Activated naive CD4-positive, alpha-beta T cell (primary cell): ENCODE measurements at places on chromosomes 3 and 15.
A peak's percentile ranks its signal among the peaks of the same experiment; 100 is the strongest.

DNA sequence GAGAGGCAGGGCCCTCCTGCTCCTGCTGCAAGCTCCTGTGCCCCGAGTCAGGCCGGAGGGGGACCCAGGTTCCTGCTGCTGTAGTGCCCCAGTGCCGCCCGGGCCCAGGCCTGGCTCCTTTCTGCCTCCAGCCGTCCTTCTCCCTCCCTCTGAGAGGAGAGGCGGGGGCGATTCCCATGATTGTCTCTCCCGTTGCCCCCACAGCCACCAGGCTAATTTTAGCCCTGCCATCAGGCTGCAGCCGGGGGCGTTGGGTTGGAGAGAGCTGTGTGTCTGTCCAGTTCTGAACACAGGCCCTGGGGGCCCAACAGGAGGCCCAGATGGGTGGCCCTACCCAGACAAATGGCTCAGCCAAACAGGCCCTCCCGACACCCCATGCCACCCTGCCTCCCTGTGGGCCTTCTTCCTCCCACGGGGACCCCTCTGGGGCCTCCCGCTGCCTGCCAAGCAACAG lies 214.8 kb downstream of the TBC1D2B start:
- DNase-seq: no peak

DNA sequence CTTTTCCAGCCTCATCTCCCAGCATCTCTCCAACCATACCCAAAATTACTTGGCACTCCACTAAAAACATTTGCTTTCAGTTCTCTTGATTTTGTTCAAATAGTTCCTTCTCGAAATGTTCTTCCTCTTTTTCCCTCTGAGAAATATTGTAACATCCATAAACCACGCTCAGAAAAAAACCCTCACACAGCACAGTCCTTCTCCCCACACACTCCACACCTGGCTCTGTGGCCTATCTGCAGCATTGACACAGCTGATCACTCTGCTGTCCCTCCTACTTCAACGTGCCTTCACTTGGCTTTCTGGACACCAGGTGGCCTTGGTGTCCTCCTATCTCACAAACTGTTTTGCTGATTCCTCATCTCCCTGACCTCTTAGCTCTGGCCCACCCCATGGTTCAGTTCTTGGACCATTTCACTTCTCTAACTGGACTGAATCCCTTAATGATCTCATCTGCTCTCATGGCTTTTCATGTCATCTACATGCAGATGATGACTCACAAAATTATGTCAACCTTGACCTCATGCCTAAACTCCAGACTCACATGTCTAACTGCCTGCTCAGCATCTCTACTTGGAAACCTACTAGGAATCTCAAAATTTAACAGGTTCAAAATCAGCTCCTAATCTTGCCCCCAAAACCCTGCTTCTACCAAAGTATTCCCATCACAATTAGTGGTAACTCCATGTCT lies 93.3 kb downstream of the TRIM42 start:
- no peak for DNase-seq

DNA sequence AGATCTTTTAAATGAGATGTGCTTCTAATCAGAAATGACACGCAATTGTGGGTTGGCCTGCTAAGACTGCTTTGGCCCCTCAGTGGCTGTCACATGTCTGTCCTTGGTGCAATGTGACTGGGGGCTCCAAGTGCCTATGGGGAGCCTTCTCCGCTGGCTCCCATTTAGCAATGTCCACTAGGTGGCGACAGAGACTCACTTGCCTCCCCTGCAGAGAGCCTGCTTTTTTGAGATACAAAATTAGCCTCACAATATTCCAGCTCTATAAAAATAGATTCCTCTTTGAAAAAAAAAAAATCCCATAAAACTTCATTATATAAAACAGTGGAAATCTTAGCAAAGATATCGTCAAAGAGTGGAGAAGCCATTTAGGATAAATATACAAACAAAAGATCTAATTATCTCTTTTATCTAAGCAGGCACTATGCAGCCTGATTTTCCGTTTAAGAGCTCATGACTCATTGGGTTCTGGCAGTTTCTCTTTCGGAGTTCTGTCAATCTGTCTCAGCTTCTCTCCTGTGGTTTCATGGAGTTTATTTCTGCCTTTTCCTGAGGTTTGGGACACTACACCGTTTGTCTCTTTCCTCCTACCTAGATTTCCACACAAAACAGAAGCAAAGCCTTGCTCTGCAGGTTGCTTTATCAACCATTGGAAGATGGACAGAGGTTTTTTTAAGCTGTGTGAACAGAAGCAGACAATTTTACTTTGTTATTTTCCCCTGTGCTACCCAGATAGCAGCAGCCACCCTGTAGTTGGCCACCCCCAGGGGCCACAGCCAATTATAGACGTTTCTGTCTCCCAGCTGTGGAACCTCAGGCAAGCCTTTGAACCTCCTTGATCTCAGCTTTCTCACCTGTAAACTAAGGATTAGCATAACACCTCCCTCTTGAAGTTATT lies 68.4 kb upstream of the TNFAIP8L3 start:
- peak; percentile 3 for DNase-seq

- no peak for DNase-seq
These were observed 99.2 kb upstream of the MLF1 start for GRCh38 chr3:158471639-158472294.

- no peak for DNase-seq
These were observed 810 bp upstream of the MEF2A start for GRCh38 chr15:99565049-99565298.

- no peak for DNase-seq
These were observed 7.0 kb downstream of the IQSEC1 start for GRCh38 chr3:13066236-13066635.

DNA sequence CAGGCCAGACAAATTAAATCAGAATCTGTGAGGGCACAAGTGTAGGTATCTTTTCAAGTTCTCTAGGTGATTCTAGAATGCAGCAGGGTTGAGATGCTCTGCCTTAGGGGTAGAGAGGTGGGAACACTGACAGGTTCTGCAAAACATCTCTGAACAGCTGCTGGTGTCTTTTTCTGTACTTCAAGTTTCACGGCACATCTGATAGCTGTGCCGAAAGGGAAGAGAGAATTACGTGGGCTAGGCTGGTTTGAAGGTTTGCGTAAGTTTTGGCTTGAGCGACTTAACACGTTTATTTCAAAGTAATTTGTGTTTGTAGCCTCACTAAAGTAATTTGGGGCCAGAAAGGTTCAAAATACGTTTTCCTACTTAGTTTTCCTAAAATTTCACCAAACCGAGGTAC lies 22.5 kb downstream of the PXK start:
- DNase-seq: no peak

GRCh38 chr3:196563721-196564225 lies 4.6 kb downstream of the WDR53 start:
- DNase-seq: no peak

DNA sequence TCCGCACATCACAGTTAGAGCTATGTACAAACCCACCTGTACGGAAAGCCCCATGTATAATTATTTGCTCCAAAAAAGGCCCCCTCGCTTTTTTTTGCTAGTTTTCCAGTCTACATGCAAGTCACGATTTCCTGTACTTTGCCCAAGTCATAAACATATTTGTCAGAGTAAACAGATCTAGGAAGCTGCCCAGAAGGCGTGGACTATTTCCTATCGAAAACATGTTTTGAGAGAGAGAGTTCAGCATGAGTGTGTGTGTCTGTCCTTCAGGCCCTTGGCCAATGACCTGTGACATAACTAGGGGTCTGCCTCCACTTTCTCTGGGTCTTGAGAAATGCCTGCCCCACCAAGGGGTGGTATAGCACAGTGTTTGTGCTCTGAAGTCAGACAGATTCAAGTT lies 72.7 kb upstream of the HACD2 start:
- DNase-seq: no peak

GRCh38 chr3:192244591-192244990 lies 482.8 kb downstream of the FGF12 start:
- DNase-seq: no peak

GRCh38 chr3:158451405-158452055 lies 119.5 kb upstream of the MLF1 start:
- DNase-seq: no peak

DNA sequence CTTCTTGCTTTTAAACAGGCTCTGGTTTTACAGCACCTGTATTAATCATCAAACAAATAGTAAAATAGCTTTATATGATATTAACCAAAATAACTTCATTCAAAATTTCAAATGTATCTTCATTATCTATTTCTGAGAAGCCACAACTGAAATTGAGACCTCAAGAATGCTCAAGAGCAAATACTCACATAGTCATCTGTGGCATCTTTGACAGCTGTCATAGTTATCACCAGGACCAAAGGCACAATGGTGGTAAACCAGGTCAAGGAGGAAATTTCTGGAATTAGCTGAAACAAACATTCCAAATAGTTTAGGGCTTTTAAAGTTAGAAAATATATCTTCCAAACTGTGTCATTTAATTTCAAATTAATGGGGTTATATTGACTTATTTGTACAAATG lies 74.6 kb downstream of the ATP8B4 start:
- no peak for DNase-seq

DNA sequence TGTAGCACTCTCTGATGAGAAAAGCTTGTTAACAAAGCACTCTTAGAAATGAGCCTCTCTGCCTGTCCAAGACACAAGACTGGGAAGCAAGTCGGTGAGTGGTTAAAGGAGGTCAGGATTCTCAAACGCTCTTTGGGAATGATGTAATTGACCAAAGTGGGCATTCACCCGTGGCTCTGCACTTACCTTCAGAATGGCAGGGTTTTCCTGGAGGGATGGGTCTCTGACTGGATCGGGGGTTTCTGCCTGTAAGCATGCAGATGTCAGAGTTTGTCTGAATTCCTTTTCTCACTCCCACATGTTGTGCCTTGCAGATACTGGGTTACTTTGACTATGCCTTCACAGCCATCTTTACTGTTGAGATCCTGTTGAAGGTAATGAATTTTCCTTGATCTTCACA lies 106.3 kb downstream of the CHDH start:
- DNase-seq: no peak

DNA sequence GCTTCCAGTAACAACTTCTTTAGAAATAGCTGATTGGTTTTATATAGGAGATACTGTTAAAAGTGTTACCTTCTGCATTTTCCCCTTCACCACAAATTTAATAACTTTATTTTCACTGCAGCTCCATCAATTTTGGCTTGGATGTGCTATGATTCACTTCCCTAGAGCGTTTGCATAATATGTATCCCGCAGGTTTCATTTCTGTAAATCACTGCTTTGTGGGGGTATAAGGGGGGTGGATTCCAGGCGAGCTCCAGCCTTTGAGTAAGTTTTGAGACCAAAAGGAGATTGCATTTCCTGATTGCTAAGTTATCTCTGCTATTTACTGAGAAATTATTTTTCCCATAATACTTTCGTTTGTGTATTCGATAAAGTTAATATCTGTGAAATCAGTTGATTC lies 232.6 kb downstream of the TBL1XR1 start:
- no peak for DNase-seq

GRCh38 chr3:32820971-32821685 lies 3.3 kb downstream of the TRIM71 start:
- no peak for DNase-seq

DNA sequence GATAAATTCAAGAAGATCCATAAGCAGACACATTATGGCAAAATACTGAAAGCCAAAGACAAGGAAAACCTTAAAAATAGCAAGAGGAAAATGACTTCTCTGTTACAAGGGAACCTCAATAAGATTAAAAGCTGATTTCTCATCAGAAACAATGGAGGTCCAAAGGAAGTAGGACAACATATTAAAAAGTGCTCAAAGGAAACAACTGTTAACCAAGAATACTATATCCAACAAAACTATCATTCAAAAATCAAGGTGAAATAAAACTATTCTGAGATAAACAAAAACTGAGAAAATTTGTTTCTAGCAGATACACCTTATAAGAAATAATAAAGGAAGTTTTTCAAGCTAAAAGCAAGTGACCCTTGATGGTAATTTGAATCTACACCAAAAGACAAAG lies 314.7 kb upstream of the ROPN1 start:
- no peak for DNase-seq

DNA sequence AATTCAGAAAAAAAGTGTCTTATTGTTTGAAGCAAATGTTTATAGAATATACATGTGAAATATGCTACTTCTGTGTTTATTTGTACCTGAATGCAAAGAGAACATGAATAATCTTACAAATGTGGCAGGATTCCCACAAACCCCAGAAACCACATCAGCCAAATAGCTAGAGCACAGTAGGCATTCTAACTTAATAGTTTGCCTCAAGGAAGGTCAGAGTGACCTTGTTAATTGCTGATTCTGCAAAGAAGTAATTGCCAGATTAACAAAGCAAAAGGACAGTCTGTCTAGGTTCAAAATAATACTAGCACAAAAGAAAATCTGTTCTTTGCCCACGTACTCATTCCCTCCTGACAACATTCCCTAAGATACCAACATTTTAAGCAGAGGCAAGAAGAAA lies 604.0 kb downstream of the PYDC2 start:
- no peak for DNase-seq

GRCh38 chr3:124559846-124560574 lies 170.2 kb upstream of the UMPS start:
- DNase-seq: no peak

DNA sequence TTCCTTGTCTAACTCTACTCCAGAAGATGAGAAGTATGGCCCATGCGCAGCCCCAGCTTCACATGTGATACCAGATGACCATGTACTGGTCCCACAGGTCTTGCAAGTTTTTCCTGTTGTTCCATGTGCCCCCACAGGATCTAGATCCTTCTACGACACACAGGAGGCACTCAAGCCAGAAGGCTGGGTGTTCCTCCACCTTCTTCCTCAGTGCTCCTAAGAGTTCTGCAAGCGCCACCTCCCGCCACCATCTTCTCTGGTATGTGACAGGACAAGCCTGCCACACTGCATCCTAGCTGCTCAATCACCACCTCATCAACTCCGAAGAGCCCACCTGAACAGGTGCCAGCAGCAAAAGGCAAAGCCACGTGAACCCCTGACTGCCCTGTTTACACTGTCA lies 43.1 kb downstream of the XXYLT1 start:
- DNase-seq: no peak

DNA sequence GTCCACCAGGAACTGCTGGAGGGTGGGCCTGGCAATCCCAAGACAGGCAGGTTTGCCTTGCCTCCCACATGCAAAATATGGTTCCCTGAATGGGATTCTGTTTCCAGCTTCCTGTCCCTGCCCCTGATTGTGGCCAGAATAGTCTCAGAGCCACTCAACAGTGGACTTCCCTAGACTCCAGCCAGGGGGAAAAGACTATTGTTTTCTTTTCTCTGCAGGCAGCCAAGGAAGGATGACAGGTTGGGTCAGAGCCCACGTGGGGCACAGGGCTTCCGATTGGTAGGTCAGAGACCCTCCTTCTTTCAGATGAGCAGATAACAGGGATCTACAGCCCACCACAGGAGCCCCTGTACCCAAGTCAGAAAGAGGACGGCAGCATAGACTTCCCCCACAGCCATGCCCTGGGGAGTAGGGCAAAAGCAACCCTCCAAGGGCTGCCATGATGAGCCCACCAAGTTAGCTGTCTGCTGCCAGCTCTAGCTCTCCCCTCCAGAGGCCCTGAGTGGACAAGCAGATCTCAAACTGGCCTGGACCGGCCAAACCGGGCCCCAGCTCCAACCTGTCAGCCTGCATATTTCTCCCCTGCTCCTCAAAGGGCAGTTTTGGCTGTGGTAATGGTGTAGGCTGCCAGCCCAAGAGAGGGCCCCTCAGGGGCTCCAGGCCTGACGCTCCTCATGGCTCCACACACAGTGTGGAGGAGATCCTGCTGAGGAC lies 6.4 kb downstream of the TLR9 start:
- DNase-seq: no peak
